NCI-H2029 treated with DMSO at 0.1 percent for 48 hours (cell line): ENCODE measurements at places on chromosomes 6 and 20.

GRCh38 chr20:32018269-32019155, 8.3 kb downstream of the CCM2L start:
- peak; percentile 77 for DNase-seq

- DNase-seq = peak; percentile 49
Measured at GRCh38 chr6:40634429-40634828, 47.3 kb upstream of the LRFN2 start.

GRCh38 chr6:54992789-54993188, 146.2 kb downstream of the FAM83B start:
- DNase-seq = no peak

GRCh38 chr6:162156146-162156545, 571.4 kb downstream of the PRKN start:
- DNase-seq = no peak
